ENCODE measurements at places on chromosomes 6 and 20.

DNA sequence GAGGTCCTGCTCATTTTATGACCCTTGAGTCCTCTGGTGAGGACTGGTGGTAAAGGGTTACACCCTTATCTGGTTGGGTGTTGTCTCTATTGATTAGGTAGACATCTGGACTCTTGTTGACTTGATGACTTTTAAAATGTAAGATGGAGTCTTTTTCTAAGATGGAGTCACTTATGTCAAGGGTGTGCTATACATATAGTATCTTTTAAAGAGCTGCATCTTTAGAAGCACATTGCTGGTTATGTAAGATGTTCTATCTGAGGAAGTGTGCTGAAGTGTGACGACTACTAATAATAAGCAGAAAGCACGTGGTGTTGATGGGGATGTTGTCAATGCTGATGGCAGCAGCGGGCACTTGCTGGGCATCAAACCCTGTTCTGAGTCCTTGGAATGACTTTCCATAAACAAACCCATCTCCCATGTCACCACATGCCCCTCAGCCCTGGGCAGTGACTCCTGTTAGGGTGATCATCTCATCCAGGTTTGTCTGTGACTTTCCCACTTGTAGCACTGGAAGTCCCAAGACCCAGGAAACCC is 229.6 kb downstream of the EYA2 start:
- DNase-seq: no peak

- no peak for DNase-seq
Observed at GRCh38 chr6:85455471-85456026, 5.7 kb downstream of the NT5E start.

DNA sequence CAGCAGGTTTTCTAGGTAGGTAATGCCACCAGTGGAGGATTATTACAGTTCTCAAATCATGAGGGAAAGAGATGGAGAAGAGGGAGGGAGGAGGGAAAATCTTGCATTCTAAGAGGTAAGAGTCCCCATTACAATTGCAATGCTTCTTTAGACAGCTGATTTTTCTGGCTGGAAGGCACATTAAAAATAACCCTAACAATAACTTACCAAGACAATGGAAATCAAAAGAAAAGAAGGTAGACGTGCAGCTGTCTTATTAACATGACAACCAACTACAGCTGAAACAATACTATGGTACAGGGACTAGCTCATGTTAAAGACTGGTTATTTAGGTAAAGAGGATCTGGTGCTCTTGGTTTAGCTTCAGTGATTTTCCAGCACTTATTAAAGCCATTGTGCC is 24.6 kb downstream of the MCUR1 start:
- no peak for DNase-seq

- DNase-seq: no peak
Observed at GRCh38 chr6:43901733-43902230, 131.8 kb downstream of the VEGFA start.

DNA sequence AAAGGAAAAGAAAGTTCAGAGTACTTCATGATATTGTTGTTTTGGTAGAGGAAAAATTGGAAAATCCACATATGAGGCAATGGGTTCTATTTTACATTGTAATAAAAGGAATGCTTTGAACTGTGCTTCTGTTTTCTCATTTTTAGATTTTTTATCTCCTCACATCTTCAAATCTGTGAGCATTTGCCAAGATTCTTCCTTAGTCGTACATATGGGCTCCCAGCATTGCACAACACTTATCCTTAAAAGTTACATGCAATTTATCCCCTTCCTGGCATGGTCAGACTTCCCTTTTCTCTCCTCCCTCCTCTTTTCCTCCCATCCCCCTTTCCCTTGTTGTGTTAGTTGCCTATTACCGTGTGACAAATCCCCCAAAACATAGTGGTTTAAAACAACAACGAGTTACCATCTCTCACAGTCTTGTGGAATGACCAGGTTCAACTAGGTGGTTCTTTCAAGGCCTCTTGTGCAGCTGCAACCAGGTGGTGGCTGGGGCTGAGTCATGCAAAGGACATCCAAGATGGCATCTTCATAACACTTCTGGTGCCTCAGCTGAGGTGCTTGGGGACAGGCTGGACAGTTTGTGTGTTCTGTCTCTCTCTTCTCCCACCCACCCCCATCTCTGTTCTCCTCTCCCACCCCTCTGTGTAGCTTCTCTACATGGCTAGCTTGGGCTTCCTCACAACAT is 68.7 kb downstream of the TXNDC5 start:
- DNase-seq: no peak

Data from colonic mucosa (tissue), 4 donors.